ENCODE measurements at places on chromosomes 11 and 22.

- DNase-seq: no peak
These were observed 40.9 kb downstream of the CSRP3 start for GRCh38 chr11:19160847-19161246.

GRCh38 chr11:107496011-107496410 lies 38.4 kb upstream of the CWF19L2 start:
- no peak for DNase-seq

- no peak for DNase-seq
These were observed 67.5 kb upstream of the NNMT start for GRCh38 chr11:114228435-114229411.

DNA sequence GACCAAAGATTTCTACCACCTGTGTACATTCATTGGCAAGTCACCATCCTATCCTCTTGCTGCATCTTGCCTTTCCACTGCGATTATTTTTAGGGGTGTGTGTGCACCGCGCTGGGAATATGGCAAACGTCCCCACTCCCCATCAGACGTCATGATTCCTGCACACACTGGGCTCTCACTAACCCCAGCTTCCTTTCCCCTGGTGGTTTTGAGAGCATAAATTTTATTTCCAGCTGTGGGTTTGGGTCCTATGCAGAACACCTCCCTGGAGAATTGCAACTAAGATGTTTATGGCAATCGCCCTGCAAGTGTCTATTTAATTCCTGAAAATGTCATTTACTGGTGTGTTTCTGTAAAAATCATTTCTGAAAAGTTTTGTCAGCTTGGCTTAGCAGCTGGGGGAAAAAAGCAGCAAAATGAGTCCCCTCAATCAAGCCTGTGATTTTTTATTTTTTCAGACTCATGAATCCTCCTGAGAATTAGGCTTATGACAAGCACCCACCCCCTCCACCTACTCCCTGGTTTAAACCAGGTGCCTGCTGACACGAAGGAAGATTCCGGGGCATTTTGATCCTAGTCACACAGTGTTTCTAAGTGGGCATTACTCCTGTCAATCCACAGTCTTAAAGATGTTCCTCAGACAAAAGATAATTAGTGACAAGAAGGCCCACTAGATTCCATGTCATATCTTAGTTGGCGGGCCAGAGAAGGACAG lies 23.8 kb downstream of the UPB1 start:
- DNase-seq: no peak

DNA sequence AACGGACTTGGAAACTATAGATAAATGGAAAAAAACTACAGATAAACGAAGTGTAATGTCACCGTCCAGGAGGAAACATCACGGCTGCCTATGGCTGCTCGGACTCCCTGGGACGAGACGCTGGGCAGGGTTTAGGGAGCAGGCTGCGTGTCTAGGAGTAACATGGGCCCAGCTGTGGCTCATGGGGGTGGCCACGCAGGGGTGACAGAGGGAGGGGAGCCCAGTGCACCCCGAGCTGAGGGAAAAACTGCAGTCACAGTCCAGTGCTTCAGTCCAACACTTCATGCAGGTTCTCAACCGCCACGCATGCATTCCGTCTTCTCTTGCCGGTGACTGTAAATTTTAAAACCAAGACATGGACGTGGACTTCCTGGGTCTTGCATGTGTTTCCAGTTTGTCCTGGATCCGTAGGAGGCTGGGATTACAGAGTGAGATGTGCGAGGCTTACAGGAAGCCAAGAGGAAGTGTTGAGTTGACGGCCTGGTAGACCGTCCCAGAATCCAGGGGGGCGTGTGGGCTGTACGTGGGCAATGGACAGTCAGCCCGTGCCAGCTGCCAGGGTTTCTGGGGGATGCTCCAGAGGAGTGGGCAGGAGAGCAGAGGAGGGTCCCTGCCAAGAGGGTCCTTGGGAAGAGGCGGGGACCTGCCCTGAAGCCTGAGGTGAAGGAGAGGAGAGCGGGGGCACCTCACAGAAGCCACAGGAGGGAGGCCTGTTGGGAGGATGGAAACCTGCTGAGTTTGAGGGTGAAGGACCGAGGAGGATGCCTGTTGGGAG lies 691.4 kb downstream of the BRD1 start:
- DNase-seq: no peak

Measured in thoracic aorta (tissue), 2 donors.